ENCODE measurements at places on chromosomes 1 and 21.

DNA sequence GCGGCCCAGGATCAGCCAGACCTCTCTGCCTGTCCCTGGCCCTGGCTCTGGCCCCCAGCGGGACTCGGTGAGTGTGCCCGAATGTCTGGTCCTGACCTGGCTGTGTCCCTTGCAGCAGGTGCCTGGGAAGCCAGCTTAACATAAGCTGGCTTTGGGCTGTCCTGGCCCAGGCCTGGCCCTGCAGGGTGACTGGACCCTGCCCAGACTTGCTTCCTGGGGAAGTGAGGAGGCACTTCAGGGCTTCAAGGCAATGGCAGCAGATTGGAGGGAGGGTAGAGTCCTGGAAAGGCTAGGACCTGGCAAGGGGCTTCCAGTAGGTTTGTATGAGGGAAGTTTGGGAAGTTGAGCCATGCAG is 16.4 kb downstream of the RPS6KA1 start:
- DNase-seq, result no peak

- no peak for DNase-seq
Observed at GRCh38 chr1:232280910-232281309, 349.0 kb downstream of the SIPA1L2 start.

DNA sequence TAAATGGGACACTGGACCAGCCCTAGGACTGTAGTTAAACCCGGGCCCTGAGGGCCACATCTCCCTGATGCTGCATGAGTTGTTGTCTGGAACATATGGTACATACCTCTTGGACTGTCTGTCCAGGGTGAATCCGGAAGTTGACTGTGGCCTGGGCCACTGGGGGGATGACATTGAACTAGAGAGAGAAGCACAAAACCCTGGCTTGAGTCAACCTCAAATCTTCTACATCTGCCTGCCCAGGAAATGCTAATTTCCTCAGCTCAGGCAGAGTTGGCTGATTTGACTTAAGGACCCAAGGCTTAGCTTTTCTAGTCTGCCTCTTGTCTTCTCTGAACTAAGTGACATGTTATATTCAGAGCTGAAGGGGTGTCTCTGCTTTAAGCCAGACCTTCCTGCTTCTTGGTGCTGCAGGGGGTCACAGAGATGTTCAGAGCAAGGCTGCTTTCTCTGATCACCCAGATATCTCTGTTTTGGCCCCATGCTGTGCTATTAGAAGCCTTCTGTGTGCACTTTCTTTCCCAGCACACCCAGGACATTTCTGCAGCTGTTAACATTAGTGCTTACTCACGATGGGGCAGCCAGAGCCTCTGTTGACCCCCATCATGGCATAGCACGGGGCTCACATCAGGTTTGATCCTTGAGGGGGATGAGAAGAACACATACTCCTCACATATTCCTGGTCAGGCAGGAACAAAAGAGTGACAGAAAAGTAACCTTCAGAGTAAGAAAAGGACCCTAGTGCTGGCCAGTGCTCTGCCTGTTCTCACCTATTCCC is 9.6 kb downstream of the PM20D1 start:
- DNase-seq, result no peak

GRCh38 chr1:26265405-26265804 is 14.5 kb upstream of the SH3BGRL3 start:
- DNase-seq, result no peak

- DNase-seq, result no peak
Observed at GRCh38 chr1:54806931-54807611, 5.9 kb upstream of the TTC22 start.

DNA sequence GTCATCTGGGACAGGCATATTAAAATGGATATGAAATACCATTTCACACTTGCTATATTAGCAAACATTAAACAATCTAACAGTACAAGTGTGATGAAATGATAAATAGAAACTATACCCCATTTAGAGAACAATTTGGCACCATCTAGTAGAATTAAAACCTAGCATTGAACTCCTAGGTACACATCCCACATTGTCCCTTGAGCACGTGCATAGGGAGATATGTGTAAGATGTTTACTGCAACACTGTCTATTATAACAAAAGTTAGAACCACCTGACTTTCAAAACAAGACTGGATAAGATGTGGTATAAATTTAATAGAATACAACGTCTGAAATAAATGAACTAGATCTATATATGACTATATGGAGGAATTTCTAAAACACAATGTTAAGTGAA is 3.8 kb downstream of the SLC22A15 start:
- DNase-seq, result no peak

DNA sequence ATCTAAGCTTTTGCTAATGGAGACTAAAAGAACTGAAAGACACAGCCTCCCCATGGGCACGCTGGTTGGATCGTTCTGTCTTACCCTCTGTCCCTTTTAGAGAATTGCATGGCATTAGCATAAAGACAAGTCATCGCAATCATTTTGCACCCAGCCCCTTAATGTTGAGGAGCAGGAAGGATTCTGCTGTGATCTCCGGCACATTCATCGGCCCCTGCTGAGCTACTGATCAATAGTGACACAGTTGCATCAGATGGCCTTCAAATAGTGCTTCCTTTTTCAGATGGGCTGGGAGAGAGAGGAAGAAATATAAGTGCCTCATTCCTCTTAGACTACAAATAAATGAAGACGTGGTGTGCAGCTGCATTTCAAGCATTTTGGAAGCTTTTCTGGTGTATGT is 75.4 kb downstream of the NOS1AP start:
- DNase-seq, result no peak

GRCh38 chr1:100671601-100672000 is 47.9 kb upstream of the VCAM1 start:
- no peak for DNase-seq

- DNase-seq, result no peak
Observed at GRCh38 chr1:156106624-156107488, 7.7 kb upstream of the LMNA start.

DNA sequence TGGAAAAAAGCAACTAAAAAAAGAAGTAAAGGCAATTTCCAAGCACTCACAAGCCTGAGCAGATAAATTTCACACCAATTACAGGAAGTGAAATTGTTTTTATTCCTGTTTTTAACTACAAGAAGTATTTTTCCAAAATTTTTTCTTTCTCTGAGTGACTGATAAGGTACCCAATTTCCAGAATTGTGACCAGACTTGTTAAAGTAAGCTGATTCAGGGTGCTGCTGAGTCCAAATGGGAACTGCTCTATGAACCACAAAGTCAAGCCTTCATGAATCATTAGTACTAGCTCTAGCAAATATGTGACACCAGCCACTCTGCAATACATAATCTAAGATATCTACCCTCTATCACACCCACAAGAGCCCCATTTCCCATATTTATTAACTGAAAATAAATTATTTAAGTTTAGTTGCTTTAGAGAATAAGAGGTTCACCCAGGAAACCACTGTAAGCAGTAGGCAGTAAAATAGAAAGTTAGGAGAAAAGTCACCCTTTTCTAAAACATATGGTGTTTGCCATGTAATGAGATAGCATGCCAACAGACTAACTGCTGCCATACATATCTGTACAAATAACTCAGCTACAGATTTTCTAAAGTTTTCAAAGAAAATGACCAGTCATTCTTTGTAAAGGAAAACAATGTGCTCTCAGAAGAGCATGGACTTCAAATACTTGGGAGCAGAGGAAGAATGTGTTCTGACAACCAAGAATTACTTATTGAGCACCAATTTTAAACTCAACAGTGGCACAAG is 43.1 kb upstream of the TNFSF18 start:
- no peak for DNase-seq

All from left renal cortex interstitium (tissue), 4 donors.